ENCODE measurements at places on chromosomes 6 and 20. TPM values are rescaled to one million over a fixed set of nuclear protein-coding genes. Genes with fewer than 3 reads are reported as not detected.

The SNAP25 gene
- total RNA-seq = 0.73 TPM

The SIRPD gene
- total RNA-seq = not detected

GRCh38 chr20:4661191-4661590 is 60.5 kb upstream of the PRND start:
- no peak for DNase-seq

GRCh38 chr6:17957086-17957485 is 30.3 kb downstream of the KIF13A start:
- no peak for DNase-seq

DNA sequence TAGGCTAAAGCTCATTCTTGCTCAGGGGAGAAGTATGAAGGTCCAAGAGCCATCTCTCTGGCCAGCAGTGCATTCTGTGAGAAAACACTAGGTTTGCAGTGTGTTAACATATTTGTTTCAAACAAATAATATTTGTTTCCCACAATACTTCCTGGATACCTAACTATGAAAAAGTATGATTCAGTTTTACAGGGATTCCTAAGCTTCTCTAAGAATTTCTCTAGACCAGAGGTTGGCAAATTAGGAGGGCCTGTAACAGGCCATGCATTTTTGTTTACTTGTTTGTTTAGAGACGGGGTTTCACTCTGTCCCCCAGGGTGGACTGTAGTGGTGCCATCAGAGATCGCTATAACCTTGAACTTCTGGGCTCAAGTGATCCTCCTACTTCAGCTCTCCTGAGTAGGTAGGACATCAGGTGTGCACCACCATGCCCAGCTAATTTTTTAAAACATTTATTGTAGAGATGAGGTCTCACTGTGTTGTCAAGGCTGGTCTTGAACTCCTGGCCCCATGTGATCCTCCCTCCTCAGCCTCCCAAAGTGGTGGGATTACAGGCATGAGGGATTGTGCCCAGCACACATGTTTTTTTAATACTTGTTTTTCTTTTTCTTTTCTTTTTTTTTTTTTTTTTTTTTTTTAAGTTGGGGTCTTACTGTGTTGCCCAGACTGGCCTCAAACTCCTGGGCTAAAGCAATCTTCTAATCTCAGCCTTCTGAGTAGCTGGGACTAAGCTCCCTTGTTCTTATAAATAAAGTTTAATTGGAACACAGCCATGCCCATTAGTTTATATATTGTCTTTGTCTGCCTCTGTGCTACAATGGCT is 71.7 kb downstream of the ADGRG6 start:
- no peak for DNase-seq

All from Calu3 (cell line).